ENCODE measurements at places on chromosomes 6 and 20.

DNA sequence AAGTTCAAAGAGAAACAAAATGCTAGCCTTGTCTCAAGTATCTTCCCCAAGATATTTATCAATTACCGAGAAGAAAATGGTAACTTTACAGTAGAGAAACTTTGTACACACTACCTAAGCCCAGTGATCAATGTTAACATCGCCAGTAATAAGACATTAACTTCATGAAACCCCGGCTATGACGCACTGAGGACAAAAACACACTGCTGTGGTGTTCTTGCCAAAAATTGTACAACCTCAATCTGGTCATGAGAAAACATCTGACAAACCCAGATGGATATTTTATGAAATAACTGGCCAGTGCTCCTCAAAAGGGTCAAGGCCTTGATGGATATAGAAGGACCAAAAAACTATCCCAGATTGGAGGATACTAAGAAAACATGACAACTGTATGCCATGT lies 85.5 kb upstream of the DTNBP1 start:
- DNase-seq, result no peak

GRCh38 chr6:108005961-108006360 lies 48.0 kb upstream of the SEC63 start:
- no peak for DNase-seq

DNA sequence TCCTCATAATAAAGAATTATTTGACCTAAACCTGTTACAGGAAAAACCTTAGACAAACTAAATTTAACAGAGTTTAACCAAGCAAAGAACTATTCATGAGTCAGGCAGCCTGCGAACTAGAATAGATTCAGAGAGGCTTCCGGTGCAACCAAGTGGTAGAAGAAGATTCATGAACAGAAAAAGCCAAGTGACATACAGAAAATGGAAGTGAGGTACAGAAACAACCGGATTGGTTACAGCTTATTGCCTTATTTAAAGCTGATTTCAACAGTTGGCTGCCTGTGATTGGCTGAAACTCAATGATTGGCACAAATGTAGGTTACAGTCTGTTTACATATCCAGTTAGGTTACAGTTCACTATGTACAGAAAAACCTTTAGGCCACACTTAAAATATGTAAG lies 10.1 kb downstream of the PPP1R3G start:
- no peak for DNase-seq

- DNase-seq, result no peak
These were observed 46.3 kb downstream of the SLC2A10 start for GRCh38 chr20:46755483-46756413.

DNA sequence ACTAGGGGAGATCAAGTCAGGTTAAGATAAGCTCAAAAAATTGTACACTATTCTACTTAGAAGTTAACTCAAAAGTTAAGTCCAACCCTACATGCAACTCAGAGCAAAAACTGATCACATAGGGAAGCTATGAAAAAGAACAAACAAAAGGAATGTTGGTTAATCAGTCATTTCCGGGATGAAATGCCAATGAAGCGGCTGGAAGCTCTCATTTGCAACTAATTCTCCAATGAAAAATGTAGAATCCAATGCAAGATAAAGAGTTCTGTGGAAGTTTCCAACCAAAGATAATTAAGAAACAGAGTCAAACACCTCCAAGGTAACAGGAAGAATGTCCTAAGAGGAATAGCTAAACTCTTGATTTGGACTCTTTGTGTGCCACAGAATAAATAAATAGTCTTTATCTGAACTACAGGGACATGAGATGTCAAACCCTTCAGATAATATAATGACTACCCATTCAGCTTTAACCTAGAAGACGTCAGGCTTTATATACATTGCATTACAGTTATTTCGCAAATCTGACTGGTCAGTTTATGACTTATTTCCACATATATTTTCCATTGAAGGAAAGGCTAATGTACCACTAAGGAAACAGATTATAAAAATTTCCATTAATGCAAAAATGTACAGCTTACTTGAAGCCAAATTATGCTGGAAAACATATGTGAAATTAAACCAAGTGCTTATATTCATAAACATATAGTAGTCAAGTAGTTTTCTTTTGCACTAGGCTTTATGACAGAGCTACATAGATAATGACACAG lies 48.0 kb upstream of the DST start:
- no peak for DNase-seq

DNA sequence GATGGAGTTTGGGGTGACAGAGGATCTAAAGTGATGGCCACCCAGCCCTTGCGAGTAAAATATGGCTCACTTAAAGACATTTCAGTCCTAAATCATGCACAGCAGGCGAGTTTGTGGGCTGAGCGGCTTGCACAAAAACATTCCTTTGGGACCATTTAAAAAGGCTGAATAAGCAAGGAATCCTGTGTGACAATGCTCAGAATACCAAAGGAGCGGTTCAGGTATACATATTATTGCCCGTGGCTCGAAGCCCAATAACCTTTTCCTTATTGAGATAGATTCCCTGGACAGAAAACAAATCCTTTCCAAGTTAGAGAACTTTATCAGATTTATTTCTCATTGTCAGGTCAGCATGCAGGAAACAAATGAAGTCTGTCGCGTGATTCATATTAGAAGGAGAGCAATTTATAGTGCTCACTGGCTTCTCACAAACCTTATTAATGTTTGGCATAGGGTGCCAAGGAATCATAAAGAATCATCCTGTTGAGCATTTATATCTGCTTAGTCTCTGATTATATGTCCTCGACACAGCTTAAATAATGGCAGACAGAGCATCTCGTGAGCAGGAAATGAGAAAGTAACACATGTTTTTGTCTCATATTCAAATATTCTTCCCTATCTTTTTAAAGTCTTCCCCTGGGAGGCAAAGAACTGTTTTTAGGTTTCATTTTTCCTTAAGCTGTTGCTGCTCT lies 121.3 kb downstream of the TRMT11 start:
- no peak for DNase-seq

DNA sequence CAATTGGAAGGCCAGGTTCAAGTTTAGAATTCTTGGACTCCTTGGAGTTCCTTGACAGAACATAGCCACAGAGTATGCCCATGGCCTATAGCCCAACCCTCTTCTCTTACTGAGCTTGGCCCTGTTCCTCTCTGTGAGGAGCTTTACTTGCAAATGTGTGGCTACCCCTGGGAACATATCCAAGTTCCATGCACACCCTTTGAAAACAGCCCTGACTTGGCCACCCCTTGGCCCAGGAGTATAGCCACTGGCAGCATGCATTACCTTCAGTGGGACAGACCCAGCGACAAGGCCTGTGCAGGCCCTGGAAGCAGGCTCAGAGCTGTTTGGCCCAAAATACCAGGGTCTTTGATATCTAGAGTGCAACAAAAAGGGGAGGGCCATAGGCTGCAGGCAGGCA lies 19.5 kb upstream of the MAS1 start:
- DNase-seq, result no peak

GRCh38 chr6:45574014-45574461 lies 196.3 kb upstream of the SUPT3H start:
- DNase-seq, result no peak

- DNase-seq, result no peak
These were observed 80.6 kb downstream of the ADGB start for GRCh38 chr6:146679386-146679785.

DNA sequence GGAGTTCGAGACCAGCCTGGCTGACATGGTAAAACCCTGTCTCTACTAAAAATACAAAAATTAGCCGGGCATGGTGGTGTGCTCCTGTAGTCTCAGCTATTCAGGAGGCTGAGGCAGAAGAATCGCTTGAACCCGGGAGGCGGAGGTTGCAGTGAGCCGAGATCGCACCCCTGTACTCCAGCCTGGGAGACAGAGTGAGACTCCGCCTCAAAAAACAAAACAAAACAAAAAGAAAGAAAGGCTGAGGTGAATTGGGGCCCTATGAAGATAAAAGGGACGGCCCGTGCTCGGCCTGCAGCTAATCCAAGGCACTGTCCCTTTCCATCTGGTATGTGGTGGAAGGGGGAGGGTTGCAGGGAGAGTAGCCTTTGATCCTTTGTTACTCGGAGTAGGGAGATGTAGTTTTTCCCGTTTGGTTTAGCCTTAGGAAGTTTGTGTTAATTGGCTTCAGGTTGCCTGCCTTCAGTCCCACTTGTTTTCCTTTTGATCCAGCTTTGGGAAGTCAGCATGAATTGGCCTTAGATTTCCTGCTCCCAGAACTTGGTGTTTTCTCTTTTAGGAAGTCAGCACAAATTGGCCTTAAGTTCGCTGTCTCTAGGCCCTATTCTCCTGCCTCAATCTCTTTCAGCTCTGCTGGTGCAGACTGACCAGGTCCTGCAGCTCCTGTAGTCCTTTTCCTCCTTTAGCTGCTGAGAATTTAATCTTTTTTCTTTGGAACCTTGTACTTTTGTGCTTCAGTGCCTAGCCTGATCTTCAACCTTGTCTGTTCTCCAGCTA lies 36.1 kb upstream of the PAQR8 start:
- DNase-seq, result no peak

DNA sequence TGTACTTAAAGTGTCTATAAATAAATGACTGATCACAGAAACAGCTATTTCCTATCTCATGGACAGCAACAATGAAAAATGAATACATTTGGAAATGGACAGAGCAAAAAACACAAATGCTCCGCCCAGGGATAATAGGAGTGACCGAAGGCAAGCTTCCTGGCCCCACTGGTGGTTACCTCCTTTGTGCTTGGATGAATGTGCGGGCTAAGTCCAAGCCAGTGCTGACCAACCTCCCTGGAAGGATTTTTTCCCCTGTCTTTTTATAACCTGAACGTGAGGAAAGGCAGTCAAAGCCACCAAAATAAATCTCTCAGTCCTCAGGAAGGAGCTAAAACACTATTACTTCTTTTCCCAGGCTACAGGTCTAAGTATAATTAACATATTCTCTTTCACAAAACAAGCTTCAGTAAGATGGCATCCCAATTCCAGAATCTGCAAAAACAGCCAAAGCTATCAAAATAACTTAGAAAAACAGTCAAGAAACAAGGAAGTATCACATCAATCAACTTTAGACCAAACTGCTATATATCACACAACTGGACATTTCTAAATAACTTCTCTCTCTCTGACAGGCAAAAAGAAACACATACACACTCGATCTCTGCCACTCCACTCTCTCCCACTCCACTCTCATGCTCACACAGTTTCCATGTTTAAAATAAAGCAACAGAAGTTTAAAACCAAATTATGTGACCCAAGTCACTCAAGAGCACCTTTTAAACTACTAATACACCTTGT lies 10.0 kb downstream of the KIF16B start:
- DNase-seq, result no peak

GRCh38 chr20:45052698-45053429 lies 48.1 kb downstream of the KCNS1 start:
- DNase-seq, result no peak

DNA sequence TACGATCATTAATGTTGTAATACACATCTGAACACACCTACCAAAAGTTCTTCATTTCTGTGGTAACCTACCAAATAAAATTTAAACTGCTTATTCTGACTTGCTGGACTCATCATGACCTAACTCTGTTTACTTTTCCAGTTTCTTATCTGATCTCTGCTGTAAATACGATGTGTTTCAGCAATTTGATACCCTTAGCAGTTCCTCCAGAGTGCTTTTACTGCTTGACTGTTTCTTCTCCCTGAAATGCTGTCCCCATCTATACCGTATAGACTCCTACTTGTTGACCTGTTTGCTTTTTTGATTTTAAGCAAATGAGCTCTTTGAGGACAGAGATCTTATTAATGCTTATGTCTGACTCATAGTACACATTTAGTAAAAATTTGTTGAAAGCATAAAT lies 119.5 kb downstream of the SCAF8 start:
- no peak for DNase-seq

- DNase-seq, result no peak
These were observed 109.5 kb upstream of the RAB32 start for GRCh38 chr6:146433881-146434731.

- no peak for DNase-seq
These were observed 24.0 kb downstream of the PTGIS start for GRCh38 chr20:49543858-49544437.

DNA sequence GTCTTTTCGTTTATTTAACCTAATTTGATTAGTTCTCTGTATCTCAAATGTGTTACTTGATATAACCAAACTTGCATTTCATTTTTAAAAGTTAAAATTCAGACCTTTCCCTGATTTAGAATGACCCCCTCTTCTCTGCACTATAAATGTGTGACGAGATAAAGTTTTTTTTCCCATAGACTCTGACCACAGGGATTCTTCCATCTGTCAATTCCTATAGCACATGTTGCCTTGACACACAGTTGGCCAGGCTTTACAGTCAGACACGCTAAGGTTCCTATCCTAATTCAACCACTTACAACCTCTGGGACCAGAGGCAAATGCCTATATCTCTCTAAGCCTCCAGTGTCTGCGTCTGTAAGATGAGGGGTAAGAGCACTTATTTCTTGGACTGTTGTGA lies 40.6 kb downstream of the KCNS1 start:
- no peak for DNase-seq

- no peak for DNase-seq
These were observed 37.6 kb upstream of the FBXL4 start for GRCh38 chr6:98985391-98985790.

DNA sequence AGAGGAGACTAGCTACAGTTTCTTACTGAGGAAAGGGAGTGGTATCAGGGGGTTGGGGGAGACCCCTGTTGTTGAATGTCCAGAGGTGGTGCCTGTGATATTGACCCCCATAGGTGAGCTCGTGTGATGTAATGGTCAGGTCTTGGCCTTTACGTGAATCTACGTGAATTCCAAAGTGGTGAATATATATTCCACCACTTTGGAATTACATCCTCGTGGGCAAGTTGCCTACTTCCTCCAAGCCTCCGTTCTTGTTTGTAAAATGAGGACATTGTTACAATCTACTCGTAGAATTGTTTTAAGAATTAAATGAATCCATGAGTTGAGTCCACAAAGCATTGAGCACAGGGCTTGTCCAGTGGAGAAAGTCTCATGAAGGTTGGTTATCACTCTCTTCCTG lies 47.3 kb downstream of the TSHZ2 start:
- DNase-seq, result no peak

GRCh38 chr20:48615871-48616270 lies 211.9 kb downstream of the PREX1 start:
- no peak for DNase-seq

GRCh38 chr6:144657691-144658090 lies 372.6 kb downstream of the UTRN start:
- no peak for DNase-seq

- DNase-seq, result peak; percentile 32
These were observed 993 bp downstream of the STX16 start for GRCh38 chr20:58651946-58652605.

- DNase-seq, result no peak
These were observed 17.1 kb upstream of the MMP9 start for GRCh38 chr20:45991616-45992015.

- no peak for DNase-seq
These were observed 17.3 kb downstream of the PLN start for GRCh38 chr6:118565311-118565960.

Measured in stimulated activated CD8-positive, alpha-beta memory T cell treated with anti-CD3 and anti-CD28 coated beads, Interleukin-15, amount 100 ng/mL, for 1 hour (primary cell).